Stimulated activated CD8-positive, alpha-beta memory T cell treated with anti-CD3 and anti-CD28 coated beads, Interleukin-4, amount 100 ng/mL, for 4 hours (primary cell): ENCODE measurements at places on chromosomes 5 and 9.

GRCh38 chr9:93658184-93658925 is 82.0 kb downstream of the PHF2 start:
- no peak for DNase-seq

- DNase-seq: no peak
Observed at GRCh38 chr9:114343471-114344187, 14.0 kb downstream of the ORM2 start.

DNA sequence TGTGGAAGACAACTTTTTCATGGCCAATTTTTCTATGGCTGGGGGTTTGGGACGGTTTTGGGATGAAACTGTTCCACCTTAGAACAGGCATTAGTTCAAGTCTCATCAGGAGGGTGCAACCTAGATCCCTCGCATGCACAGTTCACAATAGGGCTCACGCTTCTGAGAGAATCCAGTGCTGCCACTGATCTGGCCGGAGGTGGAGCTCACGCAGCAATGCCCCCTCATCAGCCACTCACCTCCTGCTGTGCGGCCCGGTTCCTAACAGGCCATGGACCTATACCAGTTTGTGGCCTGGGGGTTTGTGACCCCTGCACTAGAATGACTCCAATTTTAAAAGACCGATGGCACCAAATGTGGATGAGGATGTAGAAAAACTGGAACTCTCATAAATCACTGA is 127.2 kb upstream of the IER5L start:
- DNase-seq: no peak

- DNase-seq: no peak
Observed at GRCh38 chr9:22288661-22289060, 158.0 kb upstream of the DMRTA1 start.

GRCh38 chr9:34123682-34124081 is 2.8 kb downstream of the DCAF12 start:
- no peak for DNase-seq

- DNase-seq: no peak
Observed at GRCh38 chr5:13212886-13213285, 731.6 kb downstream of the DNAH5 start.

DNA sequence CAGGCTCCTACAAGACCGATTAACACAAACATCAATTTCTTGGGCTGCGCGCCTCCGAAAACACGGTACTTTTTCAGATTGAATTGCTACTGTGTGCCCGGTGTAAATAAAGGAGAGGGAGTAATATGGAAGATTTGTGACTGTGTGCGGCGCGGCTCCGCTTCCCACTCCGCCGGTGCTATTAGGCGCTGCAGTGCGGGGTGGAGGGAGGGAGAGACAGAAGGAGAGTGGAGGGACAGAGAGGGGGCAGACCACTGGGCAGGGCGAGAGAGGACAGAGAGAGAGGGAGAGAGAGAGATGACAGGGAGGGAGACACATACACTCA is 24.7 kb upstream of the RNU6ATAC start:
- no peak for DNase-seq

DNA sequence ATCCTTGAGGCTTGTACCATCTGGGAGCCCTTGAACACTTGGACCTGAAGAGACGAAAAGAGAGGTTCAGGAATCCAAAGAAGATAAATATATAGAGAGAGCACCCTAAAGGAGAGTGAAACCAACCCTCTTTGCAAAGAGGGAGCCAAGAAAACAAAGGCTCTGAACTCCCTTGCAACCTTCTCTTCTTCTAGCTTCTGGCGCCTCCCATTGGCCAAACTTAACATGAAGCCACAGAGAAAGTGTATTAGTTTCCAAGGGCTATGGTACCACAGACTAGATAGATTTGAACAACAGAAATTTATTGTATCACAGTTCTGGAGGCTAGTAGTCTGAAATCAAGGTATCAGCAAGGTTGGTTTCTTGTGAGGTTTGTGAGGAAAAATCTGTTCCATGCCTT is 175.1 kb downstream of the HCN1 start:
- no peak for DNase-seq

- no peak for DNase-seq
Observed at GRCh38 chr9:130237763-130238524, 27.6 kb upstream of the HMCN2 start.

GRCh38 chr9:17846948-17847655 is 268.2 kb downstream of the SH3GL2 start:
- DNase-seq: no peak

DNA sequence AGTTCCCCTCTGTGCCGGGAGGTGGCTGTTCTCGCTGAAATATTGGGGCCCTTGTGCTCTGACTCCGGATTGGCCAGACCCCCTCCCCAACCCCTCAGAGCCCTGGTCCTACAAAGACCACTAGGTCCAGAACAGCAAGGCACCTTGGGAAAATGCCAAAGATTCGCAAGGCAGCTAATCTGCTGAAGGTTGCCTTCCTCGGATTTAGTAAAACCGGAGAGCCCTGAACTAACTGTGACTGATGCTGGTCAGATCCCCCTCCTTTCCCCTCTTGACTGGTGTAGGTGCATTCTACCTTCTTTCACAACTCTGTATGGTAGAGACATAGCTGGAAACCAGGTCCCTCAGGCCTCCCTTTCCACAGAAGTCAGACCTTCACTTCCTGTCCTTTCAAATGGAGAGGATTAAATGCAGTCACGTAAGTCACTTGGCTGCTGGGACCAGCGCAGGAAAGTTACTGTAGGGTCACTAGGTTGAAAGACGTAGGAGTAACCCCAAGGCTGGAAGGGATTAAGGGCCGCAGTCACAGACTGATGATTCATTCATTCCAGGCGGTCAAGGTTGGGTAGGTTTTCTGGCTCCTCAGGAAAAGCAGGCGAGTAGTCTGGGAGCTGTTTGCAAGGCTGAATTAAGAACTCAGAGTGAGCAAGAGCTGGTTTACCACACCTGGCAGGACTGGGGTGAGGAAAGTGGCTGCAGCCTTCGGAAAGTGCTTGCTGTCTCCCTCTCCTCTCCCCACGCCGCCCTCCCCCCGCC is 5.3 kb downstream of the BARX1 start:
- DNase-seq: no peak

DNA sequence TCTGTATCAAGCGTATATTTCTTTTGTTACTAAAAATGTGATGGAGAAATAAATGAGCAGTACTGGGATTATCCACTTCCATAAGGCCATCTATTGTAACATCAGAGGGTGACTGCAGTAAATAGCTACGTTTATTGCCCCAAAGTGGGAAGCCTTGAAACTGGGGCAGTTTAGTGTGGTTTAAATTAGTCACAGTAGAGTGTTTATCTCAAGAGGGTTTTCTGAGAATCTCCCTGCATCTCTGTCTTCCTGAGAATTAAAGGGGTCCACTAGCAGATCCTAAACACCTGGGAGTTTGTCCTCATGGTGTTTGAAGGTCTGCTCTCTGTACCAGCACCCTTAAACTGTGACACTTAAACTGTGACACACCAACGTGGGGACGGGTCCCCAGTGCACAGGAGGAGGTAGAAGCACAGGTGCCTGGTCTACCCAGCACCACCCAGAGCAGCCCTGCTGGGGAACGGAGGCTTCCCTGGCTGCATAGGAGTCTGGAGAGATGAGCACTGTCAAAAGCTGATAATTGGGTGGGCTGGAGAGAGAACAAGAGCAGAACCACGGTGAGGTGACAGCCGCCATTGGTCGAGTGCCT is 25.2 kb downstream of the PRRC2B start:
- no peak for DNase-seq
